ENCODE measurements at places on chromosomes 5 and 9.

- DNase-seq = no peak
Observed at GRCh38 chr5:39660020-39660419, 235.2 kb upstream of the DAB2 start.

DNA sequence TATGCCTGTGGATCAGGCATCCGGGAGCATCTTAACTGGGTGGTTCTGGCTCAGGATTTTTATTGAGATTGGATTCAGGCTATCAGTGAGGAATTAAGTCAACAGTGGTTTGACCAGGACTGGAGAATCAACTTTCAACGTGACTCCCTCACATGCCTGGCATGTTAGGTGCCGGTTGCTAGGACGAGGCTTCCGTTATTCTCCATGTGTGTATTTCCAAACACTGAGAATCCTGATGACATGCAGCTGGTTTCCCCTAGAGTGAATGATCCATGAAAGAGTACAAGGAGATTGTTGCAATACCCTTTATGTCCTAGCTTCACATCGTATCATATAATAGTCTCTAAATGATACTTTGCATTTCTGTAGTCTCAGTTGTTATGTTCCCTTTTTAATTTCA is 529.2 kb downstream of the ANXA1 start:
- no peak for DNase-seq

GRCh38 chr5:127529904-127530682 is 12.7 kb downstream of the PRRC1 start:
- no peak for DNase-seq

GRCh38 chr5:90301248-90301647 is 108.3 kb downstream of the CETN3 start:
- no peak for DNase-seq

- no peak for DNase-seq
Observed at GRCh38 chr5:73552642-73553041, 12.8 kb downstream of the ANKRA2 start.
